Activated T-helper 1 cell treated with anti-CD3 and anti-CD28 coated beads, Interleukin-2, amount 50 U/mL, for 16 hours (primary cell): ENCODE measurements at places on chromosomes 2 and 18.

DNA sequence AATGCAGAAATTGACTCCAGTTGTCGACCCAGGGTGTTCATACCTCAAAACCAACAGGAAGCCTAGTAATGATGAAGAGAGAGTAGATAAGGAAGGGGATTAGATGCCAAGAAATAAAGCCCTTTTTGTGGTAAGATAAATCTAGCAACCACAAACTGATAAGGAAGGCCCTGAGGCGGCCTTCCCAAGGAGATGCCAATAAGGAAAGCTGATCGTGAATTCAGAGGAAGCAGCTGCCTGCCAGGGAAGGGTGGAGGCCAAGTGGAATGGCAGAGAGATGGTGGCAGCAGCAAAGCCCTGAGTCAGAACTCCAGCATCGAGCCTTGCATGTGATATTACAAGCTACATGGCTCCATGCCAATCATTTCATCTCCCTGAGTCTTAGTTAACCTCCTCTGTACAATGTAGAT, 126.3 kb downstream of the IRS1 start:
- no peak for DNase-seq

GRCh38 chr2:12313445-12314126, 403.1 kb upstream of the TRIB2 start:
- DNase-seq: no peak

DNA sequence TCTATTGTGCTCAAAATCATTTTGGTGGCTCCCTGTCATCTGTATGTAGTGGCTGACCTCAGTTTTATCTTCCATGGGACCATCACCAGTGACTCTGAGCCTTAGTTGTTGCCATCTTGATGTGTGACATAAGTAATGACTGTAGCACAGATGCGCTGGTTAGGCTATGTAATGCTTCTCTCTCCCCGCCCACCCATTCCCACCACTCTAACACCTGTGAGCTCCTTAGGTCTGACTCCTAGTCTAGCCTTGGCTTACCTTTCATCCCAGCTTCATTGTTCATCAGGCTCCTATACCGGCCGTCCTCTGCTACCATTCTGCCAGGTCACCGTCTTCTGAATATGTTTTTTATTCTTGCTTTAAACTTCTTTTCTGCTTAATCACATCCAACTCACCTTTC, 17.2 kb downstream of the MYO1B start:
- DNase-seq: no peak

- no peak for DNase-seq
Measured at GRCh38 chr2:104041351-104041750, 812.6 kb upstream of the POU3F3 start.

DNA sequence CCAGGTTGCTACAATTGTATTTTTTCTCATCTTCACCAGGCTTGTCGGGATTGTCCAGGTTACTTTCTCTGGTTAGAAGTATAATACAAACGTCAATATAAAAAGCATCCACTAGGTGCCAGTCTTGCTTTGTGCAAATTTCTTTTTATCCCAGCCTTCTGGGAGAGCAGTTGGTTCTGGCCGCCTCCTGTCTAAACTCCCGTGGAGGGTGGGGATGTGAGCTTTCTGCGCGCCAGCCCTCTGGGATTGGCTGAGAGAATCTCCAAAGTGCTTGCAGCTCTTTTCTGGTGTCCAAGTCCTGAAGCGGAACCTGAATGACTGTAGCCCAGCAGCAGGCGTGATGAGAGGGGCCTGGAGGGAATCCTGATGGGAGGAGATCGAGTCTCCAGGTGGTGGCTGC, 22.4 kb upstream of the TOGARAM2 start:
- DNase-seq: no peak

DNA sequence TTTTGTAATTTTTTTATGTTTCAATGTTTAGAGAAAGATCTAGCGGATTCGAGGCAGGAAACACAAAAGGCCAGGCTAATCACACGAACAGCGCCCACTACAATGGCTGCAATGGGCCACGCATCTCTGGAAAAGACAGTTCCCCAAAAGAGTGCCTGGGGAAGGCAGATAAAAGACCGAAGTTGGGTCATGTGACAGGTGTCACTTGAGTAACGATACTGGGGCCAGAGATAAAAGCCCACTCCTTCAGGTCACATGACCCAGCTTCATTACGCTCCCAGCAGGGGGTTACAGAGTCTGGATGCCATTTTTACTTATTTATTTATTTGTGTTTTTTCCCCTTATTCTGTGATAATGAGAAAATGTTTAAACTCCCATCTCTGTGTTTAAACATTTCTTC, 95.4 kb downstream of the CDK15 start:
- no peak for DNase-seq

DNA sequence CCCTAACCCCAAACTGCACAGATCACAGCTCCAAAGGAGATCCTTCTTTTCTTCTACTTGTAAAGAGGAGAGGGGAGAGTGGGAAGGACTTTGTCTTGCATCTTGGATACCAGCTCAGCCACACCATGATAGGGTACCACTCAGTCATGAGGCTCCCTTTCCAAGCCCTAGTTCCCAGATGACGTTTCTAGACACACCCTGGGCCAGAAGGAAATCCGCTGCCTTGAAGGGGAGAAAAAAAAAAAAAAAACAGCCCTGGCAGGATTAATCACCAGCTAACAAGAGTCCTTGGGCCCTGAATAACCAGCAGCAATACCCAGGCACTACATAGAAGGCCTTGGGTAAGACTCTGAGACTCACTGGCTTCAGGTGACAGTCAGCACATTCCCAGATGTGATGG, 36.9 kb downstream of the ST8SIA3 start:
- no peak for DNase-seq
